ENCODE measurements at places on chromosomes 11 and 22. TPM values are rescaled to one million over a fixed set of nuclear protein-coding genes. Genes with fewer than 3 reads are reported as not detected.

GRCh38 chr11:35321532-35322317 lies 97.6 kb downstream of the SLC1A2 start:
- no peaks in the 10 kb centered on the region for H3K27me3 ChIP-seq
- H3K27ac ChIP-seq: no peak overlapping the region
- no peaks in the 10 kb centered on the region for H3K4me1 ChIP-seq
- H3K36me3 ChIP-seq: no peaks in the 10 kb centered on the region
- no peak overlapping the region for H3K4me3 ChIP-seq
- DNase-seq: no peak

- H3K4me1 ChIP-seq: peaks cover 29% of the 10 kb centered on the region
- H3K36me3 ChIP-seq: no peaks in the 10 kb centered on the region
- H3K27me3 ChIP-seq: no peaks in the 10 kb centered on the region
- DNase-seq: no peak
- peak overlapping the region; percentile 99 for H3K4me3 ChIP-seq
Observed at GRCh38 chr11:70397336-70397982, 870 bp upstream of the CTTN start.

DNA sequence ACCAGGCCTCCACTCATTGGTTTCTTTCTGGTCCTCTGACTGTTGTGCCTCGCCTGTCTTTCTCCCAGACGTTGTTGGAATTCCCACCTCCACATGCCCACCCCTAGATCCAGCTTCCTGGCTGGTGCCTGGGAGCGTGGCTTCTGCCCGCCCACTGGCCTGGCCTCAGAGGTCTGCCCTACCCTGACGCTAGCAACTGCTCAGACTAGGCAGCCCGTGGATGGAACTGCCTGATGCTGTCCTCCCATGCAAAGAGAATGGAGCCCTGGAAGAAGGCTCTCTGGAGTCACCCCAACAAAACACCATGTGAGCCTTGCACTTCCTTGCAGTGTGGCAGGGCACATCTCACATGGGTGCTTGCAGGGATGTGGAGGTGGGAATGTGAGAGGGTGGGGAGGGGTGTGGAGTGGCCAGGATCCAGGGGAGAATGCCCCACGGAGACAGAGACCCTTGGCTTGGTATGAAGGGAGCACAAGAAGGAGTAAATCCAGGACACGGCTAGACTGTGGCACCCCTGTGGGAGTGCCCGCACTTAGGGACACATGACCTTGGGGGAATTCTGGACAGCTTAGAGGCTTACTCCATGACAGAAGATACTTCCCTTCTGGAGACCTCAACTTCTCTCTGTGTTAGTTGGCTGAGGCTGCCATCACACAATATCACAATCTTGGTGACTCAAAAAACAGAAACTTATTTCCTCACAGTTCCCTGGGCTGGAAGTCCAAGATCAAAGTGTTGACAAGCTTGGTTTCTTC lies 22.5 kb upstream of the ADA2 start:
- H3K27ac ChIP-seq: no peak overlapping the region
- H3K27me3 ChIP-seq: no peaks in the 10 kb centered on the region
- no peaks in the 10 kb centered on the region for H3K36me3 ChIP-seq
- H3K4me3 ChIP-seq: no peak overlapping the region

DNA sequence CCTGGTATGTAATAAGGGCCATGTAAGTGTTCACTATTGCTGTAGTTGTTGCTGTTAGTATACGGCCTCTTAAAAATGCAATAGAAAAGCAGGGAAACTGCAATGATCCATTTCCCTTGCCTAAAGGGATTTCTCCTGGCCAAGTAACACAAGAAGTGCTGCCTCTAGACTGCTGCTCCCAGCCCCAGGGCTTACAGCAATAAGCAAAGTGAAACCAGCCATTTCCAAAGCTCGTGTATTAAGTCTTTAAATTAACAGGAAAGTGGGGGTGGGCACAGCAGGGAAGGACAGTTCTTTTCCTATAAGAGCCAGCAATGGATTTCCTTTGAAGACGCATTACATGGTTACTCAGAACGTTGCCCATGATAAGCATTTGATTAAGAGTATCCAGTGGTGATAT lies 36.9 kb upstream of the WT1 start:
- no peak for DNase-seq
- no peaks in the 10 kb centered on the region for H3K27me3 ChIP-seq
- H3K4me3 ChIP-seq: no peak overlapping the region
- H3K36me3 ChIP-seq: no peaks in the 10 kb centered on the region
- H3K27ac ChIP-seq: no peak overlapping the region

DNA sequence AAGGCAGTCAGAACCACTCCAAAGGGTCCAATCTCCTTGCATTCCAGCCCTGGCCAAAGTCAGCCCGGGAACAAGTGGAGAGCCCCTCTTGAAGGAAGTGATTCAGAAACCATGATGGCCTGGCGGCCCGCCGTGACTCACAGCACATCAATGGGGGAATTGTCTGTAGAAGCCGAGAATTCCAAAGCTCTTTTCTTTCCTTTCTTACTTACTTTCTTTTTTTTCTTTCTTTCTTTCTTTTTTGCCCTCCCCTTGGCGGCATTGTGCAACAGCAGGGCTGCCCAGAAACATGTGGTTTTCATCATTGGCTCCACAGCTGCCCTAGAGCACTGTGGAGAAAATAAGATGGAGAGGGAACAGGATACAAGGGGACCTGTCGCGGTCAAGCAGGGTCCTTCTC lies 140.2 kb upstream of the TIMP3 start:
- no peaks in the 10 kb centered on the region for H3K36me3 ChIP-seq
- peak overlapping the region; percentile 2 for H3K27ac ChIP-seq
- H3K27me3 ChIP-seq: no peaks in the 10 kb centered on the region
- H3K4me3 ChIP-seq: no peak overlapping the region
- no peaks in the 10 kb centered on the region for H3K4me1 ChIP-seq

GRCh38 chr11:121063728-121064127 lies 37.3 kb upstream of the TECTA start:
- no peak overlapping the region for H3K27ac ChIP-seq
- H3K4me3 ChIP-seq: no peak overlapping the region
- no peaks in the 10 kb centered on the region for H3K27me3 ChIP-seq
- no peak for DNase-seq

DNA sequence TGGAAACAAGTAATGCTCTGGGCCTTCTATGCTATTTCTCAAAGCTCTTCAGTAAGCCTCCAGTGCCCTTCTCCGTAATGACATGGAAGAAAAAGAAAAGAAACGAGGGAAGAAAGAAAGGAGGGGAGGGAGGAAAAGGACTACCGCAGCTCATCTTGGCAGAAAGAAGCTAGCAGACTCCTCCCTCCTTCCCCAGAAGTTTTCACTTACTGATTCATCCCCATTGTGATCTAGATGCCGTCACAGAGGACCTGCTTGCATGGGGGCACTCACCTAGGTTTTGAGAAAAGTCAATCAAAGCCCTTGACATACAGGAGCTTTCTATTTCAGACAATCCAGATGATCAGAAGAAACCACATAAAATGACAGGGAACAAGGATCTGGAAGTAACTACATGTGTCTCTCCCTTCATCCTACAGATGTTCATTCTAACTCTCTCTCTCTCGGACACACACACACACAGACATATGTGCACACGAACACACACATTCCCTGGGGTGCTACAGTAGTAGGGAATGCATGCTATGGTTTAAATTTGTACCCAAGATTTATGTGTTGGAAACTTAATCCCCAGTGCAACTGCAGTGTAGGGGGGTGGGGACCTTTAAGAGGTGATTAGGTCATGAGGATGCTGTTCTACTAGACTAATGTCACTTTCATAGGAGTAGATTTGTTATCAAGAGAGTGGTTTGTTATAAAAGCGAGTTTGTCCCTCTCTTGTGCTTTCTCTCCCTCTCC lies 37.6 kb upstream of the RCN1 start:
- no peak overlapping the region for H3K27ac ChIP-seq
- no peak for DNase-seq
- H3K4me3 ChIP-seq: no peak overlapping the region
- H3K4me1 ChIP-seq: no peaks in the 10 kb centered on the region
- H3K36me3 ChIP-seq: no peaks in the 10 kb centered on the region

DNA sequence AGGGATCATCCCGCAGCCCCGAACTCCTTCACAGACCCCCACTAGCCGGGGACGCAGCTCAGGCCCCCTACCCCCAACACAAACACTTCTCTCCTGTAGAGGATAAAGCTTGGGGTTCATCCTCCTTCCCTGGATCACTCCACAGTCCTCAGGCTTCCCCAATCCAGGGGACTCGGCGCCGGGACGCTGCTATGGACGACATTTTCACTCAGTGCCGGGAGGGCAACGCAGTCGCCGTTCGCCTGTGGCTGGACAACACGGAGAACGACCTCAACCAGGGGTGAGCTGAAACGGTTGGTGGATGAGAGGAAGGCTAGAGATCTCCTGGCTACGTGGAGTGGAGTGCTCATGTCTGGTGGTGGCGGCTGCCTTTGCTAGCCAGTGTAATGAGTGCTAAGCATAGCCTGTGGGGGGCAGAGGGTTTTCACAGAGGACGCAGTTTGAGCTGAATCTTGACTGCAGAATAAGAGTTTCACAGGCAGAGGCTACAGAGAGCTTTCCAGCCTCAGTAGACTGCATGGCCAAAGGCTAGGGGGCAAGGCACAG lies 580 bp downstream of the ILK start:
- H3K36me3 ChIP-seq: peaks cover 42% of the 10 kb centered on the region
- H3K27ac ChIP-seq: peak overlapping the region; percentile 96
- peak; percentile 71 for DNase-seq
- no peaks in the 10 kb centered on the region for H3K27me3 ChIP-seq
- no peaks in the 10 kb centered on the region for H3K4me1 ChIP-seq
- H3K4me3 ChIP-seq: peak overlapping the region; percentile 88

GRCh38 chr11:117433717-117434116 lies 106.1 kb downstream of the CEP164 start:
- DNase-seq: no peak
- H3K36me3 ChIP-seq: no peaks in the 10 kb centered on the region
- H3K27me3 ChIP-seq: no peaks in the 10 kb centered on the region
- H3K4me1 ChIP-seq: no peaks in the 10 kb centered on the region
- no peak overlapping the region for H3K27ac ChIP-seq

DNA sequence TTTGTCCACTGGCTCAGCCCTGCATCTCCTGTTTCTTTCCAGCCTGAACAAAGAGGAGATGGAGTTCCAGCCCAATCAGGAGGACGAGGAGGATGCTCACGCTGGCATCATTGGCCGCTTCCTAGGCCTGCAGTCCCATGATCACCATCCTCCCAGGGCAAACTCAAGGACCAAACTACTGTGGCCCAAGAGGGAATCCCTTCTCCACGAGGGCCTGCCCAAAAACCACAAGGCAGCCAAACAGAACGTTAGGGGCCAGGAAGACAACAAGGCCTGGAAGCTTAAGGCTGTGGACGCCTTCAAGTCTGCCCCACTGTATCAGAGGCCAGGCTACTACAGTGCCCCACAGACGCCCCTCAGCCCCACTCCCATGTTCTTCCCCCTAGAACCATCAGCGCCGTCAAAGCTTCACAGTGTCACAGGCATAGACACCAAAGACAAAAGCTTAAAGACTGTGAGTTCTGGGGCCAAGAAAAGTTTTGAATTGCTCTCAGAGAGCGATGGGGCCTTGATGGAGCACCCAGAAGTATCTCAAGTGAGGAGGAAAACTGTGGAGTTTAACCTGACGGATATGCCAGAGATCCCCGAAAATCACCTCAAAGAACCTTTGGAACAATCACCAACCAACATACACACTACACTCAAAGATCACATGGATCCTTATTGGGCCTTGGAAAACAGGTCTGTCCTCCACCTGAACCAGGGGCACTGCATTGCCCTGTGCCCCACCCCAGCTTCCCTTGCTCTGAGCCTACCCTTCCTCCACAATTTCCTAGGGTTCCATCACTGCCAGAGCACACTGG lies 5.0 kb downstream of the FTH1 start:
- peak; percentile 68 for DNase-seq
- peaks cover 45% of the 10 kb centered on the region for H3K36me3 ChIP-seq
- H3K27ac ChIP-seq: peak overlapping the region; percentile 99
- H3K4me1 ChIP-seq: no peaks in the 10 kb centered on the region
- no peaks in the 10 kb centered on the region for H3K27me3 ChIP-seq
- no peak overlapping the region for H3K4me3 ChIP-seq

- H3K4me1 ChIP-seq: no peaks in the 10 kb centered on the region
- DNase-seq: no peak
Observed at GRCh38 chr11:106241601-106242257, 164.3 kb downstream of the AASDHPPT start.

DNA sequence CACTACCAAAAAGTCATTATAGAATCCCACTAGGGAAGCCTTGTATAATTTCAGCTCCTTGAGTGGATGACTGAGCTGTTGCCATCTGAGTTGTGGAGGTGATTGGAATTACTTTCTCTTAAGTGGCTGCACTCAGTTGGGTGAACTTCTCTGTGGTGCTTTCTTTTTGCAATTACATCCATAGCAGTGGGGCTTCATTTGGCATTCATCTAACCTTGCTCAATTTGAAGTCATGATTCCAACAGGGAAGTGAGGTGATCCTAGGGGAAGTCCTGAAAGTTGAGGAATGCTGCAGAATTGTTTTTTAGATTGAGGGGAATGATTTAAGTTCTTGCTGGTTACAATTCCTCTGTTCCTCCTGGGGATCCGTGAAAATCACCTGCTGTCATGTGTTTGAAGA lies 39.6 kb downstream of the ARHGAP42 start:
- no peaks in the 10 kb centered on the region for H3K27me3 ChIP-seq
- no peak overlapping the region for H3K4me3 ChIP-seq
- peak overlapping the region; percentile 65 for H3K27ac ChIP-seq
- H3K4me1 ChIP-seq: peaks cover 18% of the 10 kb centered on the region
- H3K36me3 ChIP-seq: no peaks in the 10 kb centered on the region

GRCh38 chr22:50199829-50200460 lies 866 bp upstream of the SELENOO start:
- H3K27me3 ChIP-seq: no peaks in the 10 kb centered on the region
- DNase-seq: no peak
- peaks cover 26% of the 10 kb centered on the region for H3K36me3 ChIP-seq
- H3K4me3 ChIP-seq: peak overlapping the region; percentile 61
- H3K27ac ChIP-seq: peak overlapping the region; percentile 86

- no peaks in the 10 kb centered on the region for H3K36me3 ChIP-seq
- peak; percentile 4 for DNase-seq
- H3K4me1 ChIP-seq: no peaks in the 10 kb centered on the region
Observed at GRCh38 chr11:2089536-2090165, 49.5 kb downstream of the IGF2 start.

DNA sequence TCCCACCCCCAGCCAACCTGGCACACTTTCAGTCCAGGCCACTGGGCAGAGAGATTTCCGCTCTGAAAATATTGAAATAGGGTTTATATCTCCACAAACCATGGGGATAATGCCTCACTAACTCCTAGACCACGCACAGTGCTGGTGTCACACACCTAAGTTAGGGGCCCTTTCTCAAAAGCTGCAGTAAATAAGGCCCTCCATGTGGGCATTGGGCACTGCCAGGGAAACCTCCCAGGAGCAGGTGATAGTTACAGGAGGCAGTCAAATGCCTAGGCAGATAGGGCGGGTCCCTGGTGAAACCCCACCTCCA lies 3.1 kb upstream of the IL10RA start:
- H3K4me3 ChIP-seq: no peak overlapping the region
- no peaks in the 10 kb centered on the region for H3K36me3 ChIP-seq
- no peak for DNase-seq

NRIP3 gene
- total RNA-seq: 1.4 TPM

TNNI2 gene
- not detected for total RNA-seq

UCP3 gene
- 1.1 TPM for total RNA-seq

RBX1 gene
- 44.5 TPM for total RNA-seq

SLC25A1 gene
- total RNA-seq: 12.7 TPM

OR5B21 gene
- total RNA-seq: not detected

FOSL1 gene
- total RNA-seq: 4.9 TPM

CD248 gene
- total RNA-seq: 10.7 TPM

TRIM66 gene
- total RNA-seq: 0.56 TPM

SSTR3 gene
- not detected for total RNA-seq

BRSK2 gene
- 0.19 TPM for total RNA-seq
